ENCODE measurements at places on chromosomes 11 and 22.

DNA sequence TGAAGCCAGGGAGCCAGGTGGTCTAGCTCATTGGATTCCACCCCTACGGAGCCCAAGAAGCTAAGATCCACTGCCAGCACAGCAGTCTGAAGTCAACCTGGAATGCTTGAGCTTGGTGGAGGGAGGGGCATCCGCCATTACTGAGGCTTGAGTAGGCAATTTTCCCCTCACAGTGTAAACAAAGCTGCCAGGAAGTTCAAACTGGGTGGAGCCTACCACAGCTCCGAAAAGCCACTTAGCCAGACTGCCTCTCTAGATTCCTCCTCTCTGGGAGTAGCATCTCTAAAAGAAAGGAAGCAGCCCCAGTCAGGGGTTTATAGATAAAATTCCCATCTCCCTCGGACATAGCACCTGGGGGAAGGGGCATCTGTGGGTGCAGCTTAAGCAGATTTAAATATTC, 620.3 kb downstream of the NELL1 start:
- no peak for DNase-seq

GRCh38 chr11:83836065-83836464, 549.9 kb upstream of the CCDC90B start:
- DNase-seq = no peak

- DNase-seq = no peak
These were observed 102.2 kb downstream of the MICAL3 start for GRCh38 chr22:17921871-17922821.

DNA sequence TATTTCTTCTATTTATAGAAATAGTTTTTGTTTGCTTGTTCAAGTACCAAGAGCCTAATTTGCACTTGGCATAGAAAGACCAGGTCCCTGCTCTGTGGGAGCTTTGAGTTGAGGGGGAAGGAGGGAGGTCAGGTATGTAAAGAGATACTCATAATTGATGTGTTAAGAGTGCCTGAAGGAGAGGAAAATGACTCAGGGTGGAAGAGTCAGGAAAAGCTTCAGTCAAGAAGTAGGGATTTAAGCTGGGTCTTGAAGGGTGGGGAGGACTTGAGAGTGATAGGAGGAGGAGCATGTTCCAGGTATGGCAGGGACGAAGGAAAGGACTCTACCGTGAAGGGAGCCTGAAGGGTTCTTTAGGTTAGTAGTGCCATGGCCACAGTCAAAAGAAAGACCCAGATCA, 9.0 kb downstream of the RBX1 start:
- DNase-seq = no peak

- no peak for DNase-seq
These were observed 16.9 kb downstream of the TSPAN4 start for GRCh38 chr11:859394-860131.

GRCh38 chr22:49551897-49552614, 275.6 kb downstream of the BRD1 start:
- DNase-seq = no peak

DNA sequence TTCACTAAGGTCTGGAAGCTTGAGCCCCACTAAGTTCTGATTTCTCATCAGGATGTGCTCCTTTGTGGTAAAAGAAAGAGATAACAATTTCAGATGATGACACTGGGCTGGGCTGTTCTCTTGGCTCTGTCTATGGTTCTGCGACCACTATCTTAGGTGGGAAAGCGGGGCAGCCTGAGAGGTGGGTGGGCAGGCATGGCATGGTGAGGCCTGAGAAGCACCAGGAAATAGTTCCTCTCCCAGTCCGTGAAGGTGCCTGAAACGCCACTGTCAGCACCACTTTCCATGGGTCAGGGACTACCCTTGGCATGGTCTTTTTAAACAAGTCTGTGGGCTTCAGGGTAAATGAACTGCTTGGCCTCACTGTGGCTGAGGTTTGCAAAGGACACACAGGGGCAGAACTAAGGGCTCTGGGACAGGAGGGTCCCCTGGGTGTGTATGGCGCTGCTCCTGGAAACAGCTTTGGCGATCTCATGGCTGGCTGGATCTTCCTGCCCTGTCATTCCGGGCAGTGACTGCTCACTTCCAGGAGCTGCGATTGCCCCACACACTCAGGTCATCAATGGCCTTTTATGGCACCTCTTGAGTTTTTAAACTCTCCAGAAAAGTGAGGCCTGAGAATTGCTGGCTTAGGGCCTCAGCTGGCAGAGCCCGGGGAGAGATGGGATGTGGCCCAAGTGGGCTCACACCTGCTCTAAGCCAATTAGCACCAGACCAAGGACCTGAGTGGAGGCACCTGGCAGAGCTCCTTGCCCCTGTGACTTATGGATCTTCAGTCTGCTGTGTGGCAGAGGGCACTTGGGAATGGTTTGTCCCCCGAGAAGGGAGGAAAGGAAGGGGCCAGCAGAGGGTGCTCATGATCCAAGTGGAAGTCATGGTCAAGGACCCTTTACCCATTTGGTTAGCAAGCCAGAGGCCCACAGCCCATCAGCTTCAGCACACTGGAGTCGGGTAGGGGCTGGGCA, 55.6 kb upstream of the LYVE1 start:
- DNase-seq = no peak

DNA sequence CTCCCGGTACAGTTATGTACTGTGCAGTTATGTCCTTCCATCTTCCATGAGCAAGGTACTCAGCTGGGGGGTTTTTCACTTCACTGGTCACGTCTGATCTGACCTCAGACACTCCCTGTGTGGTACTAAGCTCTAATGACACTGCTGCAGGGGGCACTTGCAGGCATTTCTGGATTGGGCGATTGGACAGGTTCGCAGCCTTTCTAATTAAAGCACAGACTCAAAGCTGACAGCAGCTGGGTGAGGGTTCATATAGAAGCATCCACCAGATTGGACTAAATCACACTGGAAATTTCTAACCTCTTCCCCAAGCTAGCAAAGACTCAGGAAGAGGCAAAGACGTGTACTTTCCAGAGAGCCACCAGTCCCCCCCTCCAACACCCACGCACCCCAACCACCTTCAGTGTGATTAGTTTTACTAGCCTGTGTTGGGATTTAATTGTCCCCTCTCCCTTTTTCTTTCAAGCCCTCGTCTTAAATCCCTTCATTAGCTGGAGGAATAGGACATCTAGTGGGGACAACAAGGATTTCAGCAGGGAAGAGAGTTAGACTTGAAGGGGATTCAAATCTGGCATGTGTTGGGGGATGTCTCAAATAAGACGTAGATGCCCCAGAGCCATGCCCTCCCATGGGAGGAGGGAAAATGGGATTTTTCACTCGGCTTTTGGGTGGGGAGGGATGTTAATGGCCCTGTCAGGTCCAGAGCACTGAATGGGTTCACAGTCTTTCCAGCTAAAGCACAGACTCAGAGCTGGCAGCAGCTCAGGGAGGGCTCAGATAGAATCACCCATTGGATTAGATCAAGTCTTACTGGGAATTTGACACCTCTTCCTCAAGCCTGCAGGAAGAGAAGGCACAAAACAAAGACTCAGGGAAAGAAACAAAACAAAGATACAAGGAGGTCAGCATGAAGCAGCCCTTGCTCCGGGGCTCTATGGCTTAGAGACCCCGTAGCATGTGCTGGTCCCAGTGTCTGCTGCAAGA, 10.9 kb downstream of the INS start:
- no peak for DNase-seq

Measured in stimulated activated CD8-positive, alpha-beta memory T cell treated with anti-CD3 and anti-CD28 coated beads, Interleukin-7, amount 100 ng/mL, for 48 hours (primary cell).